Cerebellar nuclear complex (tissue), 1 donor: ENCODE measurements at places on chromosomes 1 and 21.

GRCh38 chr1:206556047-206556749 is 48.9 kb downstream of the RASSF5 start:
- no peak for DNase-seq

- DNase-seq = no peak
Measured at GRCh38 chr1:228986093-228986904, 251.0 kb downstream of the RHOU start.

DNA sequence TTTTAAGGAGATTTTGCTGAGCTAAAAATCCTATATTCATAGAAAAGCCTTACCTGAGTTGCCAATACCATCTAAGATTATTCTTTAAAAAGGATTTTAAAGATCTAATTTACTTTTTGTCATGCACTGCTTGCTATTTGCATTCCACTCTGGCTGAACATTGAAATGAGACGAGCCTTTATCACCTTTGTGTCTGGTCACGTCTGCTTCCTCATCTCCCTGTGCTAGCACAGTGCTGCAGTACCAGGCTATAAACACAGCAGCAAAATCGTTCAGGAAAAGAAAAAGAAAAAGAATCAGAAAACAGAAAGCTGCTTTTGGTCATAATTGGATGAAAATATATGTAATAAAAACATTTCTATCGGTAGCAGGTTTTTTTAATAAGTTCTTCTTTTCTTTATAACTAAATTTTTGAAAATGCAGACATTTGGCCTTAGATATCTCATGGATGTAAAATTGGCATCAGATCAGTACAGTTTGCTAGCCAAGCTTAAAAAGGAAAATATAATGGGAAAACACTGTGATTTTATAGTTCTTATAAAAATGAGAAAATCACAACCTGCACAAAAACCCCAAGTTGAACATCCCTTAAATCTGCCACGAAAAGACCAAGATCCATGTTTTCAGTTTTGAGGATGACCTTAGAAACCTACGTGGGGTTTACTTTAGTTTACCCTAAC is 735.7 kb upstream of the CXADR start:
- no peak for DNase-seq

DNA sequence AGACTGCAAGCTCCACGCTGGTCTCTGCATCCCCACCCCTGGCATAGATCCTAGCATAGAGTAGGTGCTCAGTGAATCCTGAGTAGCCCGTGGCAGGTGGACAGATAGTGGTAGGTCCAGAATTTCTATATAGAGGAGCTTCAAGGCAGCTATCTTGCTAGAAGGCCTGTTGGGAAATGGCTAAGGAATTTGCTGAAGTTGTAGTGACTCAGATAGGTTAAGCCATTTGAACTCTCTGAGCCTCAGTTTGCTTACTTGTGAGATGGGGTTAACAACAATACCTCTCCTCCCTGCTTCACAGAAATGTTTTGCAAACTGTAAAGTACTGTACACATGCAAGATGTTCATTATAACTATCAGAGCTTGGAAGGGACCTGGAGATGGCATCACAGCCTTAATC is 23.4 kb upstream of the EPHB2 start:
- DNase-seq = no peak

DNA sequence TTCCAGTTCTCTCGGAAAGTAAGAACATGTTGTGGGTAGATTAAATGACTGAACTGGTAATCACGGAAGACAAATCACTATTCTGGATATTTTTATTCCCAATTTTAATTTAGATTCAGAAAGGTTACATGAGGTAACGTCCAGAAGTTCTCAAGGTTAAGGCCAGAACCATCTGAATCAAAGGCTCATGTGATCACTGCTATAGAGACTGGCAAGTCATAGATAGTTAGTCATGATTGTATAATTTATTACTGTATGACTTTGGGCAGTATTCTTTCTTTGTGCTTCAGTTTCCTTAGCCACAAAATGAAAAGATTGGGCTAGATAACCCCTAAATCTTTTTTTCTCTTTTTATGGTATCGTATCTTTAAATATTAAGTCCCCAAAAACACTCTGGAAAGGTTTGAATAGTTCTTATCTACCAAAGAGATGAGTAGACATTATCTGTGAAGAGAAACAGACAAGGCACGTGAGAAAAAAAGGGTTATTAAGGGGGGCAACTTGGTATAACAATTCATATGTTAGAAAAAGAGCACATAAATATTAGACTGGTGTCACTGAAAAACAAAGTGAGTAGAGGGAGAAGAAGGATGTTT is 241.0 kb downstream of the PTPRC start:
- DNase-seq = no peak

GRCh38 chr1:217953922-217954321 is 322.8 kb downstream of the SPATA17 start:
- no peak for DNase-seq

DNA sequence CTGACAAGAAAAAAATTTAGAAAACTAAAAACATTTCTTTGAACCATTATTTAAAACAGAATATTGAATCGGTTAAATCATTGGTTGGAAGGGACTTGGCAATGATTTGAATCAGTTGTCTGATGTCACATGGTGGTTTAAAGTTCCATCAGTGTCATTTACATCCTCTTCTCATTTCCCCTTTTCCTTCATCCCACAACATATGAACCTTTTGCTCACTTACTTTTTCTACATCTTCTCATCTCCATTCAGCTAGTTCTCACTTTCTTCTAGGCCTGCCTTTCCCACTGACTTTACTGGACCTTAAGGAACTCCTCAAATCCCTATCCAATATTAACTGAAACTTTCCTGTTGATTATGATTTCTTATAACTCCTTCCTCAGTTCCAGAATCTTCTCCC is 58.5 kb downstream of the PHACTR4 start:
- no peak for DNase-seq

DNA sequence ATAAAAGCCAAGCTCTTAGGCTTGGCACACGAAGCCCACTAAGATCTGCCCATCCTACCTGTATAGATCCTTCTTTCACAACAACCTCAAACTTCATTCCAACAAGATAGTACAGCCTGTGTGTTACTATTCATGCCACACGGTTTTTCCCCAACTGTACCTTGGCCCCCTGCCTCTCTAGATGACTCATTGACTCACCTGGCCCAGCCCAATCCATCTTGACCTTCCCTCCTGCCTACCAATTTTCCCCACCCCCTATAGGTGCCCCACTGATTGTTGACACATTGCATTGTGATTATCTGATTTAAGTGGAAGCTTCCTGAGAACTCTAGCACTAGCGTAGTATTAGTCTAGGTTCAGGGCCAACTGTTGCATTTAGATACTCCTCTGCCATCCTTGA is 2.0 kb upstream of the CD101 start:
- no peak for DNase-seq

GRCh38 chr1:77925518-77925917 is 37.1 kb downstream of the NEXN start:
- DNase-seq = no peak

- DNase-seq = no peak
Measured at GRCh38 chr1:8091691-8092090, 65.6 kb upstream of the ERRFI1 start.

DNA sequence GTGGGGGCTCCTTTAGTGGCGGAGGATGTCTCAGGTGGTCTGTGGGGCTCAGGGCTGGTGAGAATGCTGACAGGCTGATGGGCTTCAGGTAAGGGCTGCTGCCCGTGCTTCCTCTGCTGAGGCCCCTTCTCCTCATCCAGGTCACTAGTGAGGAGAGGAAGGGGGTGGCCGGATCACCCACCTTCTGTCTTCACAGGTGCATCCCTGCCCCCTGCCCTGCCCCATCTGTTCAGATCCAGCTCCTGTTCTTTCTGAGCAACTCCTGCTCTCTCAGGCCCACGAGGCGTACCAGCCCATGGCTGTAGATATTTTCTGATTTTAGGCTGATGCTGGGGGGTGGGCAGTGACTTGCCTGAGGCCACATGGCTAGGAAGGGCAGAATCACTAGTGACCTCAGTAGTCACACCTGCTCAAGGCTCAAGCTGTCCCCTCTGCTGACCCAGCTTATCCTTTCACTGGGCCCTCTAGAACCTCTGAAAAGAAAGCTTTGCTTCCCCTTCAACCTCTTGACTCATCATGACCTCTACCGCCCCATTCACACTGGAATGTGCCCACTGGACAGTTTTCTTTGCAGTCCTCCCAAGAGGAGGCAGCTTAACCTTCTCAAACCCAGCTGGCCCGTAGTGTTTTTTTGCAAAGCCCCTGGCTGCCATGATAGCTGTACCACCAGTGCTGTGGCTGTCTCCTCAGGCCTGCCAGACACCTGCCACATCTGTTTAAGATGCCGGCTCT is 14.8 kb downstream of the DCST2 start:
- no peak for DNase-seq

GRCh38 chr1:201015551-201016091 is 7.9 kb downstream of the KIF21B start:
- no peak for DNase-seq

- DNase-seq = no peak
Measured at GRCh38 chr1:70745199-70745598, 302.4 kb downstream of the PTGER3 start.

GRCh38 chr1:182388392-182389134 is 3.0 kb downstream of the GLUL start:
- no peak for DNase-seq

DNA sequence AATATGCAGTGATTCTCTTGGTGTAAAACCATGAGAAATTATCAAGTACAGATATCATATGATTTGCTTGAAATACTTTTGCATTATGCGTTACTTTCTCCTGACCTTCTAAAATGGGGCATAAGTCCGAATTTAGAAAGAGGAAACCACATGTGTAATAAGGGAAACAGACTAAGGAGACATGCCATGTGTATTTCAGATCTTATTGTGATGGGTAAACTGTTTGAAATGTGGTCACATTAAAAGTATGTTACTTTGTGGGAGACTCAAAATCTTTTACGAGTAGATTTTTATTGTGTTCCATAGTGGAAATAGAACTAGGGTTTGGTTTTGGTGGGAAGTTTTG is 173.0 kb downstream of the NFIA start:
- DNase-seq = no peak

GRCh38 chr21:46116776-46117585 is 19.1 kb downstream of the COL6A2 start:
- DNase-seq = no peak

- DNase-seq = no peak
Measured at GRCh38 chr21:44914176-44914874, 6.4 kb downstream of the ITGB2 start.

DNA sequence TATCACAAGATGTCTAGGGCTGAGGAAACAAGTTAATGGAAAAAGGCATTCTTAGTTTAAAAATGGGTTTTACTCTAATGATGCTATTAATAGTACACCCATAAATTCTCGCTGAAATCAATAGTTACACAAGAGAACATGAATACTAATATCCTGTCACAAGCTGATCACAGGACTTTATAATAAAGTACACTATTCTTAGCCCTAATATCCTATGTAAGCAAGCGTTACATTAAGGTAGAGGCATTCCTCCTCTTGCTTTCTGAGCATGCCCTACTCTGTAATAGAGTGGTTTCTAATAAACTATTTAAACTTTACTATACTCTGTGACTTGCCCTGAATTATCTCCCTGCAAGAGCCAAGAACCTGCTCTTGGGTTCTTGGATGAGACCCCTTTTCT is 6.5 kb upstream of the PACC1 start:
- no peak for DNase-seq

GRCh38 chr1:22229379-22229778 is 86.5 kb upstream of the WNT4 start:
- no peak for DNase-seq

DNA sequence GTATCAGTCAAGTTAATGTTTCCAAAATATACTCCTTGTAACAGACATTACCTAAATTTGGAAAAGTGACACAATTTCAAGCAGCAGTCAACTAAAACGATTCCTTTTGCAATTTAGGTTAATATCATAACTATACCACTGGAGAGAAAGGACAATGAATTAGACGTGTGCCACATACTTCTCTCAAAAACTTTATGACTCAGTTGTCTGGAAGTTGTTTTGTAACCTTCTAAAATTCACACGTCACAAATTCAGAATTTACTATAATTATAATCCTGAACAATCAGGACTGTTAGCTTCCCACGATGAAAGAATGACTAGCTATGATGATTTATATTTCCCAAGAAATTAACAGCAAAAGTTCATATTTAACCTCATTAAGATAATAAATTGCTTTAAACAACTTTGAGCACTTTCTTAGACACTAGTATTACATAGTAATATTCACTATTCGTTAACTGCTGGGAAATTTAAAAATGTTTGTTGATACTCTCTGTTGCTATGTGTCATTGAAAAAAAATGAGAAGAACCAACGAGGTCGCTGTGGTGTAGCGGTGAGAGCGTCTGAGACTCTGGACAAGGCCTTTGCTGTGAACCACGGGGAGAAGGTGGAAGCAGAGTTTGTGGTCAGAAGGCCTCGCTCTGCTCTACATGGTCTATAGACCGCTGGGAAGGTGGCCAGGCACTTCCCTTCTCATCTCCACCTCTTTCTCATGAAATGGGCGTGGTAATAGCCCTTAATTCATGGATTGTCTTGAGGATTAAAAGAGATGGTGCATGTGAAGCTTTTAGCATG is 27.9 kb upstream of the BATF3 start:
- DNase-seq = no peak

GRCh38 chr1:116486424-116486823 is 84.4 kb downstream of the CD58 start:
- DNase-seq = no peak

GRCh38 chr1:201298396-201299381 is 15.4 kb downstream of the PKP1 start:
- DNase-seq = no peak

- DNase-seq = no peak
Measured at GRCh38 chr1:34785875-34786470, 5.0 kb downstream of the GJB3 start.

DNA sequence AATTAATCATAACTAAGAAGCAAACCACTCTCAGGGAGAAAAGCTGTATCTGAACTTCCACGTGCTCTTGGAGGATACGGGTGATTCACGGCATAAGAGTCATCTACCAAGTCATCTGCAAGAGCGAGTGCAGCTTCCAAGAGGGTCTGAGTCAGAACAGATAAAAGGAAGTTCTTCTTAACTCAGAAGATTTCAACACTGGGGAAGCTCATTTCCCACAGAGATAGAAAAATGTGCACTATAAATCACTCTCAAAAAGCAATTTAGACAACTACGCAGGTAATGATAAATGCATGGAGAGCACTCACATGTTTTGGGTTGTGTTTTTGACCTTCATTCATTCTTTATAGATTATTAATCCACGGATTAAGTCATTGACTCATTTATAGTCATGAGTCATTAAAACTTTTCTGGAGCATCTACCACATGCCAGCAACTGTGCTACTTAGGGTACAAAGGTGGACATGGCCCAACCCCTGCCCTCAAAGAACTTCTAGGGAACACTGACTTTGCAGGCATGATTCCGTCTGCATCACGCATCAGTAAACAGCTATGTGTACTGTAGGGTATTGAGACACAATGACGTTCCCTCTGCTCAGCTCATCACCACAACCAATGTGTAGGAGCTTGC is 20.8 kb downstream of the KCNJ15 start:
- no peak for DNase-seq
